HT-29 (cell line): ENCODE measurements at places on chromosomes 16 and 17.
A peak's percentile ranks its signal among the peaks of the same experiment; 100 is the strongest.

- no peak for DNase-seq
Observed at GRCh38 chr16:13005721-13006247, 104.4 kb downstream of the SHISA9 start.

- DNase-seq = no peak
Observed at GRCh38 chr17:16269658-16270057, 52.6 kb downstream of the PIGL start.

DNA sequence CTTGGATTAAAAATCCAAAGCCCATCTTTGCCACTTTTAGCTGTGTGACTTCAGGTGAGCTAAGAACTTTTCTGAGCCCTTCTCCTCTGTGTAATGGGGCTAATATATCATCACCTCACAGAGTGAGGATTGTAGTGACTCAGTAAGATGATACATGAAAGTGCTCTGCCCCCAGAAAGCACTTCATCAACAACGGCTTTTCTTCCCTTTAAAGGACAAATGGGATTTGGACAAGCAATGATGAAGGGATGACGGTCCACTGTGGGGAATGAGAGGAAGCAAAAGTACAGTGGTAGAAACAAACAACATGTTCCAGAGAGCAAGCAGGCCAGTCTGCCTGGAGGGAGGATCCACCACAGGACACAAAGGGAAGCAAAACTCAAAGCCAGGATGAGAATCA is 14.3 kb upstream of the TMED6 start:
- DNase-seq = no peak

DNA sequence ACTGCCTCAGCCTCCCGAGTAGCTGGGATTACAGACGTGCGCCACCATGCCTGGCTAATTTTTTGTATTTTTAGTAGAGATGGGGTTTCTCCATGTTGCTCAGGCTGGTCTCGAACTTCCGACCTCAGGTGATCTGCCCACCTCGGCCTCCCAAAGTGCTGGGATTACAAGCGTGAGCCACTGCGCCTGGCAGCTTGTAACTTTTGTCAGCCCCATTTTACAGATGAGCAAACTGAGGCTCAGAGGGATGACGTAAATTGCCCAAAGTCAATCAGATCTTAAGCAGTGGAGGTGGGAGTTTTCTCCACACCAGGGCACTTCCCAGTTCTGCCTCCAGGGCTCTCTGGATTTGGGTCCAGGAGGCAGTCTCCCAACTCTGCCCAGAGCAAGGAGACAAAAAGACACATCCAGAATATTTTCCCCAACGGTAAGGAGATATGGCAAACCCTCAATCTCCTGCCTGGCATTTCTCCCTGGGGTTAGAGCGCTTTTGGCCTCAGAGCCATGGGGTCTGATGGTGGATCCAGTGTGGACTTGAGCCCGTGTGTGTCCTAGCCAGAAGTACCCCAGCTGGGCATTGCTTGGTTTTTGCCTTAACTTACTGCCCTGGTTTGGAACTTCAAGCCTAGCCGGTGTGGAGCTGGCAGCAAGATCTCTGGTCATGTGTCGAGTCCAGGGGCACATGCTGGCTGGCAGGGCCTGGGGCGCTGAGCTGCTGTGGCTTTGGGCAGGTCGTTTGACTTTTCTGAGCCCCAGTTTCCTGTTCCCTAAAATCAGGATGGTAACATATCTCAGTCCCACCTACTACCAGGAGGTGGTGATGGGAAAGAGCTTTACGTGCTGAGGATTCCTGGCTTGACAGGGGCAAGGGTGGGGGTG is 3.4 kb downstream of the ADAM11 start:
- no peak for DNase-seq

GRCh38 chr17:32303781-32304288 is 38.1 kb downstream of the C17orf75 start:
- no peak for DNase-seq

GRCh38 chr17:8894673-8895578 is 27.5 kb upstream of the PIK3R6 start:
- DNase-seq = peak; percentile 47

DNA sequence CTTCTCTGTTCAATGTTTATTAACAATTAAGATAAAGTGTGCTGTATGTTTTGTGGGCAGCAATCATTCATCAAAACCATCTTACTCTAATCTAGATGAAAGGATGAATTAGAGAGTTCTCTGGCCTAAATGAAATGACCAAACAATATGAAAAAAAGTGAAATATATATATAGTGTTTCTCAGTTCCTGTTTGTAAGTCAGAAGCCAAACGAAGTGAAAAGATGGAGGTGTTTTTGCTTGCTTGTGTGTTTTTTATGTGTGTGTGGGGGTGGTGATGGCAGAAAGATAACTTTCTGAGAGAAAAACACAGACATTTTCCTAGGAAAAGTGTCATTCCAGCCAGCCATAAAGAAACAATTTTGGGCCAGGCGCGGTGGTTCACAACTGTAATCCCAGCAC is 138.6 kb downstream of the CDH8 start:
- no peak for DNase-seq

GRCh38 chr16:68902003-68902968 is 59.0 kb downstream of the TANGO6 start:
- peak; percentile 88 for DNase-seq

GRCh38 chr16:82598771-82599170 is 28.0 kb upstream of the CDH13 start:
- DNase-seq = no peak

DNA sequence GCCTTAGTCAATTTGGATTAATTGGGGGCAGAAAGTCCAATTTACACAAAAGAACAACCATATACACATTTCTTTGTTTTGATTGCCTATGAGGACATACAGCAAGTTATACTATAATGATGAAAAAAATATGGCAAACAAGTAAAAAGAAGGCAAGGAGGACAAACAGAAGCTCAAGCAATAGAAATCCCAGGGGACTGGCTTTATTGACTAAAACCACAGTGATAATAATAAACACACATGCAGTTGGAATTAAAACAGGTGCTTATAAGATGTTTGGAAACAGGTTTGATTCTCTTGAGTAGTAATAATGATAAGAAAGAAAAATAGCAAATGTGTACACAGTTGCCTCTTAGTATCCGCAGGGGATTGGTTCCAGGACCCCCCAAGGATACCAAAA is 176.4 kb downstream of the SHISA9 start:
- DNase-seq = no peak

DNA sequence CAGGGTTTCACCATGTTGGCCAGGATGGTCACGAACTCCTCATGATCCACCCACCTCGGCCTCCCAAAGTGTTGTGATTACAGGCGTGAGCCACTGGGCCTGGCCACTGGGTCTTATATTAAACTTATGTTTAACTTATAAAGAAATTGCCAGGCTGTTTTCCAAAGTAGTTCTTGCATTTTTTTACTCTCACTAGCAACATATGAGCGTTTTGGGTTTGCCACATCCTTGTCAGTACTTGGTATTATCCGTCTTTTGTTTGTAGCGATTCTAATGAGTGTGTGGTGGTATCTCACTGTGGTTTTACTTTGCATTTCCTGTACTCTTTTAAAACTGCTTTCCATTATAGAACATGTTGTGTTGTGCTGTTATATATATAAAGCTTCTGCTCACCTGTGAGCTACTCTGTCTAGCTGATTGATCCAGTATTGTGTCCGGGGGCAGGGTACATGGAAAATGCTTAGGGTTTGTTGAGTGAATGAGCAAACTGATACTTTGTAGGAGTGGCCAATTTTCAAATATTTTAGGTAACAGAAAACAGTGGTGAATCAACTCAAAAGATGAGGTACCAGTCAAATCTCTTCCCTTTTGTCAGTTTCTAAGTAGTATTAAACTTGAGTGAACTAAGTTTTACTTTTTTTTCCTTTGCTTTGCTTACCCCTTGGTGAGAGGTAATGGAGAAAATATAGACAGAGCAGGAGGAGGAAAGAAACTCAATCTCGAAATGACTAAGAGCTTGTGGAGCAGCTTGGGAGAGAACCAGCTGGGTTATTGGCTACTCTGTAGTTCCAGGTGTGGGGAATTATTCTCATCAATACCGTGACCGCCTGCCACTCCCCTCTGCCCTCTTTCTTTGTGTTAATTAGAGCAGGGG is 75.8 kb downstream of the PITPNC1 start:
- DNase-seq = no peak

- no peak for DNase-seq
Observed at GRCh38 chr17:33292981-33293867, at the start of gene ASIC2. ASIC2 (minus strand) TSS chr17:33293295.

- no peak for DNase-seq
Observed at GRCh38 chr16:67530013-67530939, 1.6 kb downstream of the RIPOR1 start.

DNA sequence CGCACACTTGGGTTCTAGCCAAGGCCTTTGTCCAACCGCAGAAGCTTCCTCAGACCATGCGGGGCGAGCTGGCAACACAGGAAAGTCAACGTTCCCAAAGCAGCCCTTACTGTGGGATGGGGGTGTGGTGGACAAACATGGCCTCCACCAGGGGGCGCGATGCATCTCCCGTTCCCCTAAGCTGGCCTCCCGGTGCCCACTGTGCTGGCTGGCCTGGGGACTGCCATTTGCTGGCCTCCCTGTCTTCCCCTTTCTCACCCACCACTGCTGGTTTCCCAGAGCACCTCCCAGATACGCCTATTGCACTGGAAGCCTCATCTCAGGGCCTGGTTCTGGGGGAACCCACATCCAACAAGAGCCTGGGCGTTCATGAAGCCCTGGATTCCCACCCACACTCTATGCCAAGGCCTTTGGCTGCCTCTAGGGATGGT is 145.3 kb downstream of the IRF8 start:
- DNase-seq = peak; percentile 33

DNA sequence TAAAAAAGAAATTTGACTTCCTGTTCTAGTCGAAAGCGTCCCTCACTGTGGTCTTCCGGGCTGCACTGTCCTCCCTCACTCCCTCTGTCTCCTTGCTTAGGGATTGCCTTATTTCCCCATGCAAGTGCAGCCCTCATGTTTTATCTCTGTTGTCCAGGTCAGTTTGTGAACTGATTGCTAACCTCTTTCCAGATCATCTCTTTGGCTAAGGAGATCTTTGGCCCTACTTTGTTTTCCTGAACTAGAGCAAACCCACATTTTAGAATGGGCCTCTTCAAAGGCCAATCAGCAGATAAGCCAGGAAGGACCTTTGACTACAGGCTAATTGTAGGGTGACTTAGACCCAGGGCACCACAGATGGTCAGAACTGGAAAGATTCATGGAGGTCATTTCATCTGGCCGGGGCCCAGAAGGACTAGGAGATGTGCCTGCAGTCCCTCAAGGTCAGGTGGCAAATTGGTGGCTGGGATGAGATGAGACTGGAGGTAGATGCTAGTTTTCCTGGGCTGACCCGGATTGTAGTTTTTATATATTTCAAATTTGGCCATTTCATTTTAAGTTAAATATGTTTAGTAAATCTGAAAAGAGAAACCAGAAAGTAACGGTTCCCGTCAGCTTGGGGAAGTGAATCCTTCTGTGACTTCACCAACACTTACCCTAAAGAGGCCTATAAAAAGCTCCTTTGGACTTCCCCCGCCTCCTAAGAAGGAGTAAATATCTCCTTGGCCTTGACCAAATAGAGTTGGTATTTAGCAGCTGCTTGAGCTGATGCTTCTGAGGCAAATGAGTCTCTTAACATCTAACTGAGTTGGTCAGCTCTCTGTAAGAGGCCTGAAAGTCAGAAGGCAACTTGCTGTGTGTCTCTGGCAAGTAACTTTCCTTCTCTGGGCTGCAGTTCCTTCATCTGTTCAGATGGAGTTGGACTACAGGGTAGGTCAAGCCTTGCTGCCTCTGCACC is 6.2 kb upstream of the SLC25A19 start:
- DNase-seq = no peak

GRCh38 chr16:54588026-54588425 is 301.4 kb upstream of the IRX3 start:
- DNase-seq = no peak

DNA sequence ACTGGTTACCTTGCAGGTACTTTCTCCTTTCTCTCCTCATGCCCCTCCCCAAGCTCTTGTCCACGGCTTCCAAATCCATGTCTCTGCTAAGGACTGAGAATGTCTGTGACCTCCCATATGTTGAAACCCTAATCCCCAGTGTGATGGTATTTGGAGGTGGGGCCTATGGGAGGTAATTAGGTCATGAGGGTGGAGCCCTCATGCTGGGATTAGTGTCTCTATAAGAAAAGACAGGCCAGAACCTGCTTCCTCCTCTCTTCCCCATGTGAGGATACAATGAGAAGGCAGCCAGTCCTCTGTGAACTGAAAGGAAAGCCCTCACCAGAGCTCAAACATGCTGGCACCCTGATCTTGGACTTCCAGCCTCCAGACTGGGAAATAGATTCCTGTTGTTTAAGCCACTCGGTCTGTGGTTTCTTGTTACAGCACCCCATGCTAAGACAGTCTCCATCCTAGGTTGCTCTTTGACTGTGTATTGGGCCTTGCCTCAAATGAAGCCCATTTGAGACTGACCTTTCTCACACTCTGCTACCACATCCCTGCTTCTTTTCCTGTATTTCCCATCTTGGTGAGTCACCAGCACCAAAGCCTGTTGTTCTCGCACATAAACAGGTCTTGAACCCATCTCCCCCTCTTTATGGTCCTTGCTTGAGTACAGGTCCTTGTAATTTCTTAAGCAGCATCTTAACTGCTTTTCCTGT is 135.0 kb downstream of the CDK5R1 start:
- DNase-seq = peak; percentile 15

DNA sequence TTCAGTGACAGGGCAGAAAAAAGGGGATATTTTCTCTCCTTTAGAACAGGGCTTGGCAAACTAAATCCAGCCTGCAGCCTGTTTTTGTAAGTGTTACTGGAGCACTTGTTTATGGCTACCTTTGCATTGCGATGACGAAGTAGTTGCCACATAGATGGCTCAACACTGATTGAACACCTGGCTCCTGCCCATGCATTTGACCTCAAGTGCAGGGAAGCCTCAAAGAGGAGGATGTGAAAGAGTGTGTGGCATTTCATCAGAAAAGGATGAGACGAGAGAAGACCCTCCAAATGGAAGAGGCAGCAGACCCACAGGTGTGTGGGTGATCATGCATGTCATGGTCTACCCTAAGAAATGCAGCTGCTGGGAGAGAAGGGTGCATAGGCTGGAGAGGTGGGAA is 32.7 kb upstream of the IRX5 start:
- no peak for DNase-seq

GRCh38 chr16:15951852-15952251 is 2.4 kb downstream of the ABCC1 start:
- DNase-seq = no peak

DNA sequence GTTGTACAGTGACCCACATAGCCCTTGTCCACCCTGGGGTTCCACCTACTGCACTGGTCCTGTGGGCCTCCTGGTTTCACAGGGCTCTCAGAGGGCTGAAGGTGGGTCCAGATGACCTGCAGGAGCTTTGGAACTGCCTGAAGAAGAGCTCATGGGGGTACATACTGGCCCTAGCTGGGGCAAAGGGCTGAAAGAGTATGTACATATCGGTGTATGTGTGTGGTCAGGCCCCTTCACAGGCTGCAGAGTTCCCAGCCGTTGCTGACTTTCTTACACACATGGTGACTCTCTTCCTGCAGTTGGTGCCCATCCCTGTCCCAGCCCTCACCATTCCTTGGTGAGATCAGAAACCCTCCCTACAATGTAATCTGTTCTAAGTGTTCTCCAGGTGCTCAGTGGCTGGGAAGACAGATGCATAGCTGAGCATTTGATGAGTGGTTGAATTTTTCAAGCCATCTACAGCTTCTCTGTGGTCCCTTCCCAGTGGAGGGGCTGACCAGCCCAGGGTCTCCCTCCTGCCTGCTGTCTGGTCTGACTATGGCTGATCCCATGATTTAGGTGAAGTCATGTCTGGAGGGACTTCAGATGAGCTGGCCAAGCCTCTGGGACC is 2.4 kb upstream of the NFATC3 start:
- DNase-seq = no peak

- DNase-seq = no peak
Observed at GRCh38 chr17:30345089-30345433, 11.2 kb upstream of the TMIGD1 start.

- DNase-seq = no peak
Observed at GRCh38 chr17:51510940-51511339, 250.6 kb downstream of the UTP18 start.
